ENCODE measurements at places on chromosomes 7 and 10.

DNA sequence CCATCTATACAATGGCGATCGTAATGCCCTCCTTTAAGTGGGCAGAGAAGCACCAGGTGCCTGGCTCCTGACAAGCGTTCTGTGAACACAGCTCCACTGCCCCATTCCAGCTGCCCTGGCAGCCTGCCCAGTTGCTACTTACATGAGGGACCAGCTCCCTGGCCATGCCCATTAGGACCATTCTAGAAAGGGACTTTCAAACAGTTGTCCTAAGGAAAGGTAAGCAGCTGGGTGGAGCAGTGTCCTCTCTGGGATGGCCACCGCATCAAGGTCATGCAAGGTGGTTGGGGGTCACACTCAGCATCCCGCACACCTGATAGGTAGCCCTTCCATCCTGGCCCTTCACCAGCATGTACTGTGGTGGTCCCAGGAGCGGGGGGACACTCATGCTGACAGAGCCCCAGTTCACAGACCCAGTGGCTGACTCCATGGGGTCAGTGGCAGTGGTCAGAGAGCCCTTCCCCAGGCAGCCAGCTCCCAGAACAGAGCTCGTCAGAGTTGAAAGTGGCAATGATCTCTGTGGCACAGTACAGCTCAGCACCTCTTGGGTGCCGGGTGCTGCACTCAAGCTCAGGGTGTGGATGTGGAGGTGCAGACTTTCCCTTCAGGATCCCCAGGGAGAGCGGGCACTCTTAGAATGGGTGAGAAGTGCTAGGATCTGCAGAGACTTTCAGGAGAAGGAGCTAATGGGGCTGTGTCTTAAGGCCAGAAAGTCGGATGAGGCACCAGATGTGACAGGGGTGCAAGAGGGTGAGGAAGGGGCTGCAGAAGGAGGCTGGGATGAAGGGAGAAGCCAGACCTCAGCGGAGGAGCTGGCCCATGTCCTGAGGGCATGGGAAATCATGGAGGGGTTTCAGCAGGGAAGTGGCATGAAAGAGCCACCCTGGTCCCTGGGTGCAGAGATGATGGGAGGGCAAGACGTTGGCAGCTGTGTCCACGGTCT is 10.9 kb downstream of the MMRN2 start:
- no peak for DNase-seq

GRCh38 chr7:36945612-36946400 is 221.5 kb upstream of the AOAH start:
- peak; percentile 64 for DNase-seq

- no peak for DNase-seq
Measured at GRCh38 chr10:63738410-63738809, 217.2 kb downstream of the REEP3 start.

GRCh38 chr7:94591176-94591575 is 64.8 kb downstream of the SGCE start:
- DNase-seq: no peak

DNA sequence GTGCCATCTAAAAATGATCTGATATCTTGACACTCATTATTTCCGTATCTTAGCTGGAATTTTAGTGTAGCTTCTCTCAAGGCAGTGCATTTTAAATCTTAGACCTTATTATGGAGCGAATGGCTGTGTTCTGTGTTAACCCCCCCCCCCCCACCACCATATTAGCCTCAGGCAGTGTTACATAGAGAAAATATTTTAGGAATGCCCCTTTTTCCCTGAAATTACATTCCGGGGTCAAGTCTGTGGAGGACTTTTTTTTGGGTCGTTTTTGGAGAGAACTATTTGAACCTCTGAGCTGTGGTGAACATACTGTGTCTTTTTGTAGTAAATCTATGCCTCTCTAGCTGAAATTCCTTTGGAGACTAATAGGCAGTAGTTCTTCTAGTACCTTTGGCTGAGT is 3.1 kb downstream of the CCDC126 start:
- DNase-seq: no peak

- no peak for DNase-seq
Measured at GRCh38 chr7:159141167-159141566, 3.5 kb downstream of the VIPR2 start.

Measured in NCI-H1105 (cell line).